ENCODE measurements at places on chromosomes 16 and 17.

GRCh38 chr17:80743181-80743771 lies 198.6 kb downstream of the RPTOR start:
- DNase-seq = peak; percentile 59

GRCh38 chr17:61161615-61162134 lies 238.0 kb upstream of the TBX2 start:
- no peak for DNase-seq

DNA sequence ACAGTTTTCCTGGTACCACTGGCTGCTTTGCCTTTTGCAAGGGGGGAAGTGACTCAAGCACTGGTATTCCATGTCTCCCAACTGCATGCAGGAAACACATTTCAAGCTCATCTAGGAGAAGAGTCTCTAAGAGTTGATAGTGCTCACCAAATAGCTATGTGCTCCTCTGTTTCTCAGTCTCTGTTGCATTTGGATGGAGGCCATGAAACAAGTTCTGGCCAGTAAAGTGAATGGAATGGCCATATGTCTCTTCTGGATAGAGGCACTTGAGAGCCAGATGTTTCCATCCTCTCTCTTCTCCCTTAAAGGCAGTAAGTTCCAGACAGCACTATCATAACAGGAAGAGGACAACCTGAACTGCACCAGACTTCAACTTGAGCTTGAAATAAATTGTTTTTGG lies 60.6 kb downstream of the C16orf82 start:
- no peak for DNase-seq

- no peak for DNase-seq
These were observed 97.0 kb downstream of the WWOX start for GRCh38 chr16:78196502-78196901.

DNA sequence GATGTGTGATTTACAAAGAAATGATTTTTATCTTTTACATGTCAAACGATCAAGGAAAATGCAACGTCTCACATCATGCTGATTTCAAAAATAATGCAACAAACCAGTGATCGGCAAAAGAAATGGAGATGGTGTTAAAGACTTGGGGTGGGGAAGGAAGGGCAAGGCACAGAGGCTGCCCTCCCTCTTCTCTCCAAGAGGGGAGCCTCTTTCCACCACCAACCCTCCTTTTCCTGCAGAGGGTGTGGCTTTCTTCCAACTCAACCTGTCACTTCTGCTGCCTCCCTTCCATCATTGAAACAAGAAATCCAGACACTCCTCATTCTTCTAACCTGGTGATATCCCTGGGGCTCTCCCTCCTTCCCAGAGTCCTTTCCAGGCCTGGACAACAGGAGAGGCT lies 320.8 kb downstream of the SLC39A11 start:
- DNase-seq = no peak

DNA sequence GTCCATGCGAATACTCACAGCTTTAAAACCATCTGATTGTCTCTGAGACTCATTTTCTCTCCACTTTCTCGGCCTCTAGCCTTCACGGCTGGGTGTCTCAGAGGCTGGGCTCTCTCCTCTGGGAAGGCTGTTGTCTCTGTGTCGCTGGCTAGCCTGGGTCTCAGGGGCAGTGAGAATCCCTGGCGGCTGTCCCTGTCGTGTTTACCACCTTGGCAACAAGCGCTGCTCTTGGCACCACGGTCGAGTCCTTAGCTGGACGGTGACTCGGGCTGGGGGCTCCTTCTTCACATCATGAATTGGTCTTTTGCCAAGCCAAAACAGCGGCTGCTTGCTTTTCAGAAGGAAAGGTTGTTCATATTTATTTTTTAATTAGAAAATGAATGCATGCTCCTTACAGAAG lies 81.1 kb downstream of the MSI2 start:
- no peak for DNase-seq

DNA sequence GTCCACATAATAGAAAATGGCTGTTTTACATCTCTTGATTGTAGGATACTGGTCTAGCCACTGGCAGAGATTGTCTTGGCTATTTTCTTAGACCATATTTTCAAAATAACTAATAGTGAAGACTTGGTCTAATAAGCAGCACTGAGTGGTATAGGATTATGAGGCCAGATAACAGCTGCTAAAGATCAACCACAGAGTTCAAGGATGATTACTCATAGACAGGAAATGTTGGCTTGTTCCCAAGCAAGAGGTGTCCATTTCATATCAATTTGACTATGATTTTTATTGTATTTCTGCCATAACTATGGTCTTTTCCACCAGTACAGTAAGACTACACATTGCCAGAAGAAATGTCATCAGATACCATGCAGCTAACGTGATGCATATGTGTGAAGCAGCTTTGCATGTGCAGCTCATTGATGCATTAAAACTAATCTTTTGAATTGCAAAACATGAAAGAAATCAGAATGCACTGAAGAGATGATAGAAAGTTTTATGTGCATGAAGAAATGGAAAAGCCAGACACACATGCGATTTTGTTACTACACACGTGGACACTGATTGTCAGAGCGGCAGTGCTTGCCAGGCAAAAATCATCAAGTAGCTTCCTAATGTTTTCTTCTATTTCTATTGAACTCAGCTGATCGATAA lies 693.3 kb downstream of the CDH11 start:
- no peak for DNase-seq

DNA sequence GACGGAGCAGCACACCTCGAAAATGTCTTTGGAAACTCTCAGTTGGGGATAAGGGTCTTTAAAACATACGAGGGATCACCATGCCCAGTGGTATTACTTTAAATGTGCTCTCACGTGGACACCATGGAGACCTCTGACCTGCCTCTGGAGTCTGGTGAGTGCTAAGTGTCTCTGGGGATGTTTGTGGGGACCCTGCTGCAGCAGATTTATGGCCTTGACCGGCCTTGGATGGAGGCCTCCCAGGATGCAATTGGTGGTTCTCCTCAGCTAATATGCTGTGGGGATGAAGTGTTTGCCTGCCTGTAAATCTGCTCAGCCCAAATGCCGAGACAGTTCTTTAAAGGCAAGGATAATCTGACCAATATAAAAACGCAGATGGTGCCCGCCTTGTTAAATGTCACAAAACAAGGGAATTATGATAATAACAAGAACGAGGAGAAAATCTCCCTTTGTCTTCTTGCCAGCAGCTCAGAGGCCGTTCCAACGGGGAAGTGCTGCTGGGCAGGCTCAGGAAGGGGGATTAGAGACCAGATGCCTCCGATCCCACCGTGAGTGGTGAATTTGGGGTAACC lies 154.4 kb downstream of the ABCC12 start:
- DNase-seq = no peak

GRCh38 chr17:39755554-39756379 lies 18.0 kb downstream of the GRB7 start:
- DNase-seq = peak; percentile 70

GRCh38 chr16:67703626-67704025 lies 15.5 kb downstream of the GFOD2 start:
- DNase-seq = no peak

GRCh38 chr17:40648384-40648968 lies 858 bp upstream of the SMARCE1 start:
- no peak for DNase-seq

DNA sequence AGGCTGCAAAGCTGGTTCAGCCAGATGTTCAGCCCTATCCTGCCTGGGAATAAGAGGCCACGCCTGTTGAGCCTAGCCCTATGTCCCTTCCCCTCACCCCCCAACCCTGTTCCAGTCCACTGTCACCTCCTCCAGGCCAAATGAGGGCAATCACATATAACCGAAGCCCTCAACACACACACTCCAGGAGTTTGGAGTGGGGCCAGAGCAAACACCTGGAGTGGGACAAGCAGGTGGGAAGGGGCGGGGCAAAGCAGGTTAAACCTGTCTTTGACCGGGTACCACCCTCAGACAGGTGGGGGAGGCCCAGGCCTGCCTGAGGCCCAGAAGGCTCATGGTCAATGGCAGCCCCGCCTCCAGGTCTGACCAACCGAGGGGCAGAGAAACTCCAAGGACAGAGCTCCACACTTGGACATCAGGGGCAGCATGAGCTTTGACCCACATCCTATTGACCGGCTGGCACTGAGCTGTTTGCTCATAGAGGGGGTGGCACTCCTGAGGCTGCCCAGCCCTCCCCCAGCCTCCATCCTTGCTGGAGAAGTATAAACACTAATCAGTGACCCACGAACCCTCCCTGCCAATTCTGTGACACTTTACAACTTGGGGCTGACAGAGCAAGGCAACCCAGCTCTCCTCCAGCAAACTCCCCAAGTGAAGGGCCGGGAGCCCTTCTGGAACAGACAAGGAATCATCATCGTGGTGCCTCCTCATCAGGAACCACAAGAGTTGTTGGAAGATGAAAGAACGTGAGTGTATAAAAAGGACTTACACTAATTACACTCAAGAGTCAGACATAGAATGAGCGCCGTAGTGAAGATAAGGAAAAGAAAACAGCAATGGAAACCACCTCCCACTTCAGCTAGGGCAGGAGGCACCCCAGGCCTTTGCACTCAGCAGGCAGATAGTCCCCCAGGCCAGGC lies 1.5 kb downstream of the ESRP2 start:
- no peak for DNase-seq

DNA sequence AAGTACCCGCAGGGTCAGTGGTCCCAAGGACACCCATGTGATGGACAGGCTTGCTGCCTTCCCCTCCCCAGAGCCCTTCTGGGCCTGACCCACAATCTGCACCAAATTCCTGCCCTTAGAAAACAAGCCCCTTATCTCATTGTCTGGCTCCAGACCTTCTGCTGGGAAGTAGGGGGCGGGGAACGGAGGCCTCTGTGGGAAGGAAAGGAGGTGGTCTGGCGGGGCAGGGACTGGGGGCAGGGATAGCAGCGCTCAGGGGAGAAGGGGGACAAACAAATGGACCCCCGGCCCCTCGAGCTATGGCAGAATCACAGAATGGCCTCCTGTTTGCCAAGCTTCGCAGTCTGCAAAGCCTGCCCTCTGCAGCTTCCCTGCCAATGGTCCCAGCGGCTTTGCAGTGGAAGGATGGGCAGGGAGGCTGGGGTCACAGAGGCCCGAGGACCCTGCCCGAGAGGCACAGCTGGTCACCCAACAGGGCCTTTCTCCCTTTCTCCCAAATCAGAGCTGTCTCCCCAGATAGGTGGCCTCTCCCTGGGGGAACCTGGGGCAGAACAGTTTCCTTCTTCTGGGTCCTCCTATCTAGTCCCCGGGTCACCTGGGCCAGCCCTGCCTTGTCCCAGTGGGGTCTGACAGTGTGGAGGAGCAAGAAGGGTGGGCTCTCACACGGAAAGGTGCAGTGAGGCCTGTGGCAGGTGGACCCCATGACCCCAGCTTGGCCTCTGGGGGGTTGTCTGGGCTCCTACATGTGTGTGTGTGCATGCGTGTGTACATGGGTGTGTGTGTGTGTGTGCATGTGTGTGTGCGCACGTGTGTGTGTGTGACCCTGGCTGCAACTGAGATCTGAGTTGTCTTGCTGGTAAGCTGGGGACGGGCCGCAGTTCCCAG lies 25.5 kb downstream of the TMEM235 start:
- no peak for DNase-seq

DNA sequence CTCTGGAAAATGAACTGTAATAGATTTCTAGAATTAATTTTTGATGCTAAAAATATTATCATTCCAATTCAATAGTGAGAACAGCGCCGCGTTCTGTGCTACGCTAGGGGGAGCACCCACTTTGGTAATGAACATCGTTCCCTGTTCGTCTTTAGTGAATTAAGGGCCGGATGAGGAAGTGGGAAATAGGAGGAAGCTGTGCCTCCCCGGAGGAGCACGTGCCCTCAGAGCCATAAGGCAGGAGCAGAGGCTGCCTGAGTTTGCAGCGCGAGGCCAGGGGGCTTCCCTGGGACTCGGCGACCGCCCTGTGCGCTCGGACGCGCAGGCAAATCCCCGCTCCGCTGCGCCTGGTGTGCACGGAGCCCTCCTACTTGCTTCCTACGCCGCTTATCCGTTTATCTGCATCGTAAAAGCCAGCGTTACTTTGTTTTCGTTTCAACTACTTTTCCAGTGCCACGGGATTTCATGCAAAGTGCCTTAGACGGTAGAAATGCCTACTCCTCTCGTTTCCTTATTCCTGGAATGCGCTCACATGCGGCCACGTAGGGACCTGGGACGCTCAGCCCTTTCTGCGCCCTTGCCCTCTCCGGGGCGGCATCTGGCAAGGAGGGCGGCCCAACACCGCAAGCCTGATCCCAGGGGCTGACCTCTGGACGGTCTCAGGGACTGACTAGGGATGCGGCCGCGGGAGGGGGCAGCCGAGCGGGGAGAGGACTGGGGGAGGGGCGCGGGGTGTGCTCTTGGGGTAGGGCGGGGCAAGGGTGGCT lies 76.4 kb downstream of the KCNJ12 start:
- DNase-seq = peak; percentile 43

GRCh38 chr16:57817680-57818079 lies 15.4 kb upstream of the KIFC3 start:
- DNase-seq = no peak

- peak; percentile 44 for DNase-seq
These were observed 986 bp upstream of the ELOB start for GRCh38 chr16:2777903-2778629.

DNA sequence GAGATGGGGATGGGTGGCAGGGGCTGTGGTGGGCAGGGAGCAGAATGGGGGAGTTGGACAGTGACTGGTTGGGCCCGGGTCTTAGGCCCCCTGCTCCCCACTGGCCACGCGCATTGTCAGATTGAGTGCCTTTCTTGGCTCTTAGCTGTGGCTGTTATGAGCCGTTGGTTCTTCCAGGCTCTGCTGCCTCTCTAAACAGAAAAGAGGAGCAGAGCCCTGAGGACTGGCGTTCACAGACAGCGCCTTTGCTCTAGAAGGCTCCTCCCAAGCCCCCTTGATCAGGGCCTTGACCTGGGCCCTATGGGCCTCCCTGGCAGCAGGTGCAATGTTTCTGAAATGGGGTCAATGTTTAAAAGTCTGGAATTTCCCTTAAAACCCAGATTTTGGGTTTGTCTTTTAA lies 14.8 kb upstream of the NUDT16L1 start:
- DNase-seq = no peak

DNA sequence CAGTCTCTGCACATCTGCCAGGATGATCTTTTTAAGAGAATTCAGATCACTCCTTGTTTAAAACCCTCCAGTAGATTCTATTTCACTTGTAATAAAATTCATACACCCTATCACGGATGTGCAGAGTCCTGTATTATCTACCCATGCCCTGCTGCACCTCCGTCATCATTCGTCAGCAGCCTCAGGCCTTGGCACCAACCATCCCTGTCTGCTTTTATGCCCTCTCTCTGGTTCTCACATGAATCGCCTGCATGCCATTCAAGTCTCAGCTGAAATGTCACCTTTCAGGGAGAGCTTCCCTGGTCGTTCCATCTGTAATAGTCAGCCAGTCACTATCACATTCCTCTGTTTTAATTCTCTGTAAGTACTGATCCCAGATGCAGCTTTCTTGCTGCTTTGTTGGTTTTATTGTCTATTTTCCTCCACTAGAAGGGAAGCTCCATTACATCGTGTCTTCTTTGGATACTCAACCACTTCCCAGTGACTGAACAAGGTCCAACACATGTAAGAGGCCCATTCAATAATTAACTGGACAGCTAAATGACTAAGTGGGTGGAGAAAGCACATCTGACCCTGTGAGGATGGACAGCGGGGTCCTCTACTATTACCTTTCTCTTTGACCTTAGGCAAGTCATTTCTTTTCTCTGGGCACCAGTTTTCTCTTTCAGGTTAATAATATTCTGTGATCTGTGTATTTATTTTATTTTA lies 81.2 kb upstream of the GOT2 start:
- DNase-seq = no peak

Data from stimulated activated naive CD8-positive, alpha-beta T cell treated with anti-CD3 and anti-CD28 coated beads, Interleukin-15, Interleukin-2, amounts not matched to agents 100 U/mL and 50 U/mL, for 24 hours (primary cell).